ENCODE measurements at places on chromosomes 6 and 20.
A peak's percentile ranks its signal among the peaks of the same experiment; 100 is the strongest.

DNA sequence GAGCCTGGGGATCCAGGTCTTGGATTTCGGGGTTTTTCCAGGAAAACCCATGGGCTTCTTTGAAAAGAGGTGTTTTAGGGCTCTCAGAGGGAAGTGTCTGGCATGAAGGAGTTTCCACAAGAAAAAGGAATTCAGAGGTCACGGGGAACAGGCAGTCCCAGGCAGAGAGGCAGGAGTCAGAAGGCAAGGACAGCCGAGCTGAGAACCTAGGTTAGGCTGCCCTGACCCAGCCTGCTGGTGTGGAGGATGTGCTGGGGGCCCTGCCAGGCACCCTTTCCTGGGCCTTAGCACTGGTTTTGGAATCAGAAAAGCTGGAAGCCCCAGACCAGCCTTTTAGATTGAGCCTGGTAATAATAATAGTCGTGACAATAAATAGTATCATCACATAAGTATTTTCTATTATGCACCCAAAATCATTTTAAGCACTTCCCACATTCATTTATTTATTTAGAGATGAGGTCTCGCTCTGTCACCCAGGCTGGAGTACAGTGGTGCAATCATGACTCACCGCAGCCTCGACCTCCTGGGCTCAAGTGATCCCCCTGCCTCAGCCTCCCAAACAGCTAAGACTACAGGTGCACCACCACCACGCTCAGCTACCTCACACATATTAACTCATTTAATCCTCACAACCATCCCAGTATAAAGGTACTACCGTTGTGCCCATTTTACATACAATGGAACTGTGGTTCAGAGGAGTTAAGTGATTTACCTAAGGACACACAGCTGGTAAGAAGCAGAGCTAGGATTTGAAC is 19.9 kb downstream of the TGM2 start:
- DNase-seq = no peak

GRCh38 chr6:34027445-34027936 is 118.4 kb downstream of the GRM4 start:
- DNase-seq = peak; percentile 74

DNA sequence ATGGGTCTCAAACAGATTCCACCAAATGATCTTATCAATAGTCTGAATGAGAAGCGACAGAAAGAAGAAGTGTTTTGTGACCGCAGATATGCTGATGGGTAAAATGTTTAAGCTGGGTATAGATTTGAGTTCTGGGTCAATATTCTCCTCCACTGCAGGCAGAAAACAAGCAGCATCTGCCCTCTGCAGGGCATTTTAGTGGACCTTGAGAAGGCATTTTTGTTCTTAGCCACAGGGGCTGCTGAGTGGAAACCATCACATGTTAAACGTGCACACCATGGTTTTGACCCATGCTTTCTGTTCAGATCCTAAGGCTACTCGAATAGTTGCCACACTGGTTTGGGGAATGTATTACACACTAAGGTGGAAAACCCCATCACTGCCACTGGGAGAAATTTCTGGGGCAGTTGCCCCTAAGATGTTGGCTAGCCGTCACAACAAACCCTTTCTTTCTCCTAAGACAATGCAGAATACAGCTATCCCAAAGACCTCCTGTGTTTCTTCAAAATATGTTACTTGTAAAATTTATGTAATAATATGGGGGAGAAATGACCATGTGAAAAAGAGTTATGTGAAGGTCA is 5.5 kb downstream of the POU3F2 start:
- no peak for DNase-seq

DNA sequence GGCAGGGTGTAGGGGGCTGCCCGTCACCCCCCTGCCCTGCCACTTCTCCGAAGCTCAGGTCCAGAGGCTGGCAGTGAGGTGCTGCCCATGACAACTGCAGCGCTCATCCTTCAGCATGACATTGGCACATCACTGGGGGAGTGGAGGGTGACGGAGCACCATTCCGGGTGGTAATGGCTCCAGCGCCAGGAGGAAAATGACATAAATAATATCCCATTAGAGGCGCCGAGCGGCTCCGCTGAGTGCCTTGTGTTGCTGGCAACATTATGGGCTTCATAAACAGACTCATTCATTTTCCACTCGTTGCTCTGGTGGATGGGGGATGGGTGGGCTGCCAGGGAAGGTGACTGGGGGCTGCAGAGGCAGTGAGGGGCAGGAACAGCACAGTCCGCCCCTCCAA is 56.9 kb upstream of the CTNNBL1 start:
- no peak for DNase-seq

DNA sequence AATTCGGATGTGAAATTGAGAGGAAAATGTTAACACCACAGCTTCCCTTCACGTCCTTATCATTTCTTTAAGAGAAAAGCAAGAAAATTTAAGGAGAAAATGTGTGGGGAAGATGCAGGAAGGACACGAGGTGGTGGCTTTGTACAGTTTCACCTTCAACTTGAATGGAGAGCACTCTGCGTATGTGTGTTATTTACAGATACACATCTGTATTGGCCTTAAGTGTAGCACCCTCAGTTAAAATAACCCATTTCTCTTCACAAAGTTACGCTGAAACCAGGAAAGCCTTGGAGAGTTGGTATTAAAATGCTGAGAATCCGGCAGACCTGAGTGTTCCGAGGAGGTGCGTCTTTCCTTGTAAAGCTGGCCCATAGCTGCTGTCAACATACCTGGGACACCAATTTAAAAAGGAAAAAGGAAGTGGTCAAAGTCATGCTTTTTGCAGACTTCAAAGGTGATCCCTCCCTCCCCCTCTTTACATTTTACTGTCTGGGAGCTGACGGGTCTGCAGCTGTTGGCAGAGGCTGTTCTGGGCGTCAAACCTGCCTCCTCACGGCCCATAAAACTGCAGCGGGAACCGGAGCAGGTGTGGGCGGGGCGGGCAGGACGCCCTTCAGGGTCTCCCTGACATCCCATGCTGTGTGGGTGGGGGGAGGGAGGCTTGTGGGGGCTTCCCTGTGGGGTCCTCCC is 61.3 kb upstream of the TBXT start:
- peak; percentile 39 for DNase-seq

GRCh38 chr6:24907919-24908649 is 27.7 kb downstream of the RIPOR2 start:
- no peak for DNase-seq

DNA sequence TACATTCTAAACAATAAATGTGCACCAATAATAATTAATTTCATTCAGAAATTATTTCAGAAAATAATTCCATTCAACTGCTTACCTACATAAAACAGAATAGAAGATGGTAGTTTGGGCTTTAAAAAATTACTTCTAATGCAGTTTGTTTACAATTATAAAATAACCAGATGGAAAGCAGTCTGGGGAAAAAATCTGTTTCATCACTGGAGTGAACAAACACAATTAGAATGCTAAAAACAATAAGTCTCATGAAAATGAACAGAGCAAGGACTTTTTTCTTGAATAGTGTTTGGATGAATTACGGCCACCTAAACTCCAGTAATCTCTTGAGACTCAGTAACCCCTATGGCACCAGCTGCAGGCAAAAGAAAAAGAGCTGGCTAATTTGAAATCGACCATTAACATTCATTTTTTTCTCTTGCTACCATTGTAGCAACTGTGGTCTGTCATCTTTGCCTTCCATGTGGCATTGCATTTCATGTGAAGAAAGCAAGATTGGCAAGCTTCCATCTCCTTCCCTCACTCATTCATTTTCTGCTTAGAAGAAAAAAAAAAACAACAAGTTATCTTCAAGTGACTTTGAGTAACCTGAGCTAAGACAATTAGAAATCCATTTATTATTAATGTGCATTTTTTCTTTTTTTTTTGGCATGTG is 88.4 kb upstream of the CEP85L start:
- no peak for DNase-seq

- no peak for DNase-seq
These were observed 15.6 kb upstream of the SHLD1 start for GRCh38 chr20:5734602-5735001.

DNA sequence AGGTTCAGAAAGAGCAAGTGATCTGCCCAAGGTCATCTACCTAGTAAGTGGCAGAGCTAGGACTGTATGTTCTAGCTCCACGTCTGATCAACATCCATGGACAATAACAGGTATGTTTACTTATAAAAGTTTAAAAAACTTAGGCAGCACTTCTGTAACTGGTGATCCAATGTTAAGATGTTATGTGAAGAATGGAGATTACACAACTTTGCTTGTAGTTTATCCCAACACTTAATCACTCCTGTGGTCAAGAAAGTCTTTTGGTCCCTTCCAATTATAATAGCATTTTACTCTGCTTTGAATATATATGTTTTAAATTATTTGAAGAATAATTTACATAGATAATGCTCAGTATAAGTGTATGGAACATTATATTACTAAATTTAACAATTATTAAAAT is 4.8 kb downstream of the FBXO30 start:
- no peak for DNase-seq

DNA sequence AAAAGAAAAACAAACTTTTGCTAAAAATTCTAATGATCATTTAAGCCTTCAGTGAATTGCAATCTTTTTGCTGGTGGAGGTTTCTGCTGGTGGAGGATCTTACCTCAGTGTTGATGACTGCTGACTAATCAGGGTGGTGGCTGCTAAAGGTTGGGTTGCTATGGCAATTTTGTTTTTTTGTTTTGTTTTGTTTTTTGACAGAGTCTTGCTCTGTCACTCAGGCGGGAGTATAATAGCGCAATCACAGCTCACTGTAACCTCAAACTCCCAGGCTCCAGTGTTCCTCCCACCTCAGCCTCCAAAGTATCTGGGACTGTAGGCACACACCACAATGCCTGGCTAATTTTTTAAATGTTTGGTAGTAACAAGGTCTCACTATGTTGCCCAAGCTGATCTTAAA is 94.7 kb downstream of the ANKRD6 start:
- DNase-seq = no peak

- DNase-seq = no peak
These were observed 122.9 kb upstream of the MMS22L start for GRCh38 chr6:97405818-97406409.

- peak; percentile 37 for DNase-seq
These were observed 13.1 kb upstream of the ZSCAN9 start for GRCh38 chr6:28211840-28212509.

DNA sequence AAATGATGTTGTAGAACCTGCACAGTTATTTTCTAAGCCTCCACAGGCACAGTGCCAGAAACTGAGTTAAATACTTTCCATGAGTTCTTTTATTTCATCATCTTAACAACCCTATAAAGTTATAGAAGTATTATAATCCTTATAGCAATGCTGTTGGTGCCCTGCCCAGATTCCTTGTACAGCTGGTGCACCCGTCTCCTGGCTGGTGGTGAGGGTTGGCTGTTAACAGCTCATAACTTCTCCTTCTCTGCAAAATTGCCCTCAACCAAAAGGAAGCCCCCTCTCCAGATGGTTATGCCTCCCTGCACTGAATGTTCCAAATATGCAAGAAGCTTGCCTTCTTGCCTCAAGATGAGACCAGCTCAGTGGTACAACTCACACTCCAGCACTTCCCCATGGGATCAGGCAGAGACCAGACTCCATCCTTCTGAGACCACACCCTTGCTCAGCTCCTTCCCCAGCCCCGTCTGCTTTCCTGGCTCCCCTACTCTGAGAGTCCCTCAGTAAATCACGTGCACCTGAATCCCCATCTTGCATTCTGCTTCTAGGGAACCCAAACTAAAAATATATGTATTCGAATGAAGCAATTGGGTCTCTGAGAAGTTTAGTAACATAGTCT is 304.4 kb upstream of the PLCB4 start:
- DNase-seq = no peak

GRCh38 chr6:79250107-79250514 is 15.6 kb upstream of the HMGN3 start:
- peak; percentile 33 for DNase-seq

- no peak for DNase-seq
These were observed 386.0 kb downstream of the SMOC2 start for GRCh38 chr6:168826726-168827585.

GRCh38 chr6:42817907-42818306 is 36.1 kb downstream of the BICRAL start:
- DNase-seq = no peak

DNA sequence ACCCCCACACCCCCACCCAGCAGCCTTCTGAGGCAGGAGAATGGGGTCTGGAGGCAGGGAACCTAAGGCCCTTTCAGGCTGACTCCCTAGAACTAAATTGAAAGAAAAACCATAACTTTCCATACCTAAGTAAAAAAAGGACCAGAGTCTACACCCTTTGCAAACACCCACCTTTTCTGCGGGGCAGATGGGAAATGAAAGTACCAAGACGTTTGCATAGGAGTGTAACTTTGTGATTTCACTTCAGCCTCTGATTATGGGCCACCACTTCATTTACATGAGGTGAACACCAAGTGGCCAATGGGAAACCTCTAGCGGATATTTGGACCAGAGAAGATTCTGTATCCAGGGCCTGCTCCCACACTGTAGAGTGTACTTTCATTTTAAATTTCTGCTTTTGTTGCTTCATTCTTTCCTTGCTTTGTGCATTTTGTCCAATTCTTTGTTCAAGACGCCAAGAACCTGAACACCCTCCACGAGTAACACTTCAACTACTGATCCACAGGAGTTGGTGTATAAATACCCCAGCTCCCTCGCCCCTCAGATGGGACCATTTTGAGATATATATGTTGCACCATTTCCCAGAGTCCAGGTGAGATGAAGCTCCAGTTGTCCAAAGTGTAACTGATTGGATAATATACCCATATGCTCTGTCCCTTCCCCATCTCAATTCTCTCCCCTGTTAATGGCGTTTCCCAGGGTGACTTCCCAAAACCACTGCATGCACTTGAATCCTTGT is 18.9 kb upstream of the SRSF6 start:
- DNase-seq = no peak

GRCh38 chr6:27143474-27144026 is 104.0 kb upstream of the PRSS16 start:
- no peak for DNase-seq

GRCh38 chr6:4516206-4516605 is 260.0 kb upstream of the CDYL start:
- DNase-seq = no peak

- no peak for DNase-seq
These were observed 77.9 kb downstream of the GNAS-AS1 start for GRCh38 chr20:58772786-58773185.

DNA sequence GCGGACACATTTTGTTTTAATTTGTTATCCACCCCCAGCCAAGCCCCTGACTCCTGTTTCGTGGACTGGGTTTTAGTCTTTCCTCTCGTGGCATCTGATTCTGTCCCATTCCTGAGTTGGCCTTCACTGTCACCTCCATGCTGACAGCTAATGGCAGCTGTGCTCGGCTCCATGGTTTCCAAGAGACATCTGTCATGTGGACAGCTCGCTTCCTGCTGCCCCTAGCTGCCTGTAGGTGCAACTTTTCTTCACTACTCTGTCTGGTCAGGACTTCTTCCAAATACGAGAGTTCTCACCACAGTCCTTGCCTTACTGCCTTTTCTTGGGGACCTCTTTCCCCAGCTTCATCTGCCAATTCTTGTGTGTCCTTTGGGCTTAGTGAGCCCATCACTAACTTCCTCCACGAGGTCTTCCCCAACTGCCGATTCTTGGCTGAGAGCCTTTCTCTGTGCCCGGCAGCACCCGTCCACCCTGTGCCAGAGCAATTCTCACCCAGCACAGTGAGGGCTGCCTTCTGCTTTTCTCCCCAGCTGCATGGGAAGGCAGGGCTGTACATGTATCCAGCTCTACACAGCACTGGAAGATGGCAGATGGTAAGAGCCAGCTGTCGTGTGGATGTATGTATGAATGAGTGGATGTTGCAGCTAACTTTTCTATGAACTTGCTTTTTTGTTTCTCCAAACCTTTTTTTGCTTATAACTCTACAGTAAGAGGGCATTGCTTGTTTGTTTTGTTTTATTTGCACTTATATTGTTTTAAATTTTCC is 140.4 kb downstream of the F13A1 start:
- DNase-seq = no peak

All from activated naive CD4-positive, alpha-beta T cell treated with anti-CD3 and anti-CD28 coated beads, Interleukin-2, amount 10 ng/mL, durations not matched to agents 7 days and 5 days (primary cell).